Right atrium auricular region (tissue), 2 donors: ENCODE measurements at places on chromosomes 3 and 15.

- DNase-seq, result no peak
Observed at GRCh38 chr15:68499620-68500312, 67.8 kb upstream of the ITGA11 start.

DNA sequence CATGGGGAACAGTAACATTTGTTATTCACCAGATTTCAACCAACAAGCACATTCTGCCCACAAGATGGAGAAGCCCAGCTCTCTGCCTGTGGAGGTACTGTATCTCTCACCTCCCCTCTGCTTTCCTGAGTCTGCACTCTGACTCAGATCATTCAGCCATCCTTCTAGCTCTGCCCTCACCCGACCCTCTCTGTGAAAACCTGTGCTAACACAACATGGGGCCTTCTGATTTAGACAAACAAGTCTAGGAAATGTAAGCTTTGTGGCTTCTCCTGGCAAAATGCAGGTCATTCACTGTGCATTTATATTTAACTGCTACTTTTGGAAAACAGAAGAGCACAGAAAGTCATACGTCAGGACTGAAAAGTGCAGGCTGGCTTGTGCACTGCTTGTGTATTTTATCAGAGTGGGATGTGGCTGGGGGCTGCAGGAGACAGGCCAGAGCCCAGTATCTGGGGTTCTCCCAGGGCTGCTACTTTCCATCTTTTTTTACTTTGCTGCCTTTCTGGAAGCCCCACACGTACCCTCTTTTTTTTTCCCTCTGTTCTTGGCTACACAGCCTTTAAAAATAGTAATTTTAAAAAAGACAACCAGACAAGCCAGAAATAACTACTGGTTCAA is 50.8 kb downstream of the SUSD5 start:
- DNase-seq, result no peak

- no peak for DNase-seq
Observed at GRCh38 chr15:71121442-71121841, 6.2 kb downstream of the THSD4 start.

DNA sequence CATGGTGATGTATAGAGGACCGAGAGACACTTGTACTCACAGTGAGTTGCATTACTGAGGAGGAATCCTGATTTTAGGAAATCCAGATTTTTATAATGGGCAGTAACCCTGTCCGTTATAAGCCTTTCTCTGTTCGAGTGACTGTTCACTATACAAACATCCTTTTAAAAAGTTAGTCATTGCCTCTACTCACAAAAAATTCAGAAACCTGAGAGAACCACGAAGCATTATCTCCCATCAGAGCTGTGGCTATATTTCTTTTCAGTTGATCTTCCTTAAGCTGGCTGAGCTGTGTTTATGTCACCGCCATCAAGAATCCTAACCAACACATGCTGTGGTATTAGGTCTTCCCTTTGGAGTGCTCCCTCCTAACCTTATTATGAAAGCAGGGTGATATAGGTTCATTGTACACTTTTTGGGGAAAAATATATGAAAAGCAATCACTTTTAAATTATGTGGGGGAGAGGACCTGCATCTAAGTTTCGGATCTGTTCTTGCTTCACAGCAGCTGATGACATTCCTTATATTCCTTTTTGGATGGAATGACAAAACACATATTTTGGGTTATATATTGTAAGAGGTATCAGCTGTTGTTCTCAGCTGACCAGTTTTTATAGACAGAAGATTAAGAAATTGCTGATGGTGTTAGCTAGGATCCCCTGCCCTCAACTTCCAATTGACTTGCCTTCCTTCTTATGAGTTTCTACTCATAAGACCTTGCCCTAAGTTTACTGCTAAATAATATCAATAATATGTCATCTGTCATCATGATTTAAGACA is 465.9 kb upstream of the RASGRP1 start:
- DNase-seq, result no peak

GRCh38 chr15:42716125-42716524 is 20.8 kb downstream of the CDAN1 start:
- DNase-seq, result no peak

- peak; percentile 79 for DNase-seq
Observed at GRCh38 chr3:57756528-57757401, 656 bp downstream of the SLMAP start.

DNA sequence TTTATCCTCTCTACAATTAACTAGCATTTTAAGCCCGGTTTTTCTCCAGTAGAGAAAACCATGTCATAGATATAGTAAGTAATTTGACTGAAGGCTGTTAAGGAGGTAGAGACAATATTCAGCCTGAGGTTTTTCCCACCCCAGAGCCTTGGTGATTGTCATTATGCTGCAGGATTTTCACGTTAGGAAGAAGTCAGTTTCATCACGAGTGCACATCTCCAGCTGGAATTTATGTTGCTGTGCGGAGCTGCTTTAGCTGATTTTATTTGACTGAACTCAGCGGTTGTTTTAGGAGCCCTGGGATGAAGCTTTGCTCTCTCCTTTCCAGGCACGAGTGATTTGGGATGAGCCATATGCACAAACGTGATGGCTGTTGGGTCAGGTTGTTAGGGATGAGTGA is 271.3 kb upstream of the RGMA start:
- no peak for DNase-seq

DNA sequence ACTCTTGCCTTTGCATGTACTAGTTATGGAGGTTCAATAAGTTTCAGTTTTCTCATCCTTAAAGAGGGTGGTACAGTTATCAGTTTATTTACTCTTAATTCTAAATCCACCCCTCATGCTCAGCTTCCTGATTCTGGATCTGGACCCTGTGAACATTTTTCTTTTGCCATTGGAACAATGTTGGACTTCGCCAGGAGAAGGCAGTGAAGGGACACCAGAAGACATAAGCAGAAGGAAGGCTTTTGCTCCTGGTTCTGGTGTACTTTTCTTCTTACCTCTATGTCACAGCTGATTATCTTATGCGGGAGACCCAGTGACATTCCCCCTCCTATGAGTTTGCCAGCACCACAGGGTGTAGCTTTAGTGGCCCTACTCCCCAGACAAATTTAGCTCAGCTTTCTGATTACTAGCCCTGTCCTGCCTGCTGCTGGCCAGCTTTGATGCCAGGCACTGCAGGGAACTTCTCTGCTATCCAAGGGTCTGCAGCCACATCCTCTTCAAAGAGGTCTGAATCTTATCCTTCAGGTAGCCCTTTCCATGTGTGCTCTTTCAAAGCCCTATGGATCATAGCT is 466.3 kb upstream of the EPHA3 start:
- no peak for DNase-seq

DNA sequence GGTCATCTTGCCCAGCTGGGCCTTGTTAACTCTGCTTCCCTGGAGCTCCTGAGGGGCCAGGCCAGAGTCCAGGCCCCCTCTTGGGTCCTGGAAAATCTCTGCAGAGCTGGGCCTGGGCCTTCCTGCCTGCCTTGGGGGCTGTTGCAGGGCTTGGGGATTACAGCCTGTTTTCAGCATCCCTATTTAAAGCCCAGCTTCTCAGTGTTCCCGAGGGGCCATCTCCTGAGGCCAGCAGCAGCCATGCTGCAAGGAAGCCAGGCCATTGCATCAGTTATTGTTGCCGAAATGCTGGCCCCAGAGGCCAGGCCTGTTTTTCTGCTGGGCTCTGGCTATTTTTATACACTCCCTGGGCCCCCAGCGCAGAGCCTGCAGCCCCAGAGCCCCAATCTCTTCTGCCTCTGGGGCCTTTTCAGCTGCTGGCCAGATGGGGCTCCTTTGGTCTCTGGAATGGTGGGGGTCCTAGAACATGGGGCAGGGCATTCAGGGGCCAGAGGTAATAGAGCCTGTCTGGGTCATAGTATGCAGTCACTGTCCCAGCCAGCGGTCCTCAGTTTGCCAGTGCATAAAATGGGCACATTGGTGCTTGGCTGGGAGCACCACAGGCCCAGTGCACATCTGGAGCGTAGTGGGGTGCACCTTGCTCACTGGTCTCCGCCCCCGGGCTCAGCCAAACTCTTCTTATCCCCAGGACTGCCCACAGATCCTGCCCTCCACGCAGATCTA is 28.5 kb downstream of the PLXNA1 start:
- DNase-seq, result peak; percentile 64
